Hepatic stellate cell (primary cell): ENCODE measurements at places on chromosomes 1 and 21.

DNA sequence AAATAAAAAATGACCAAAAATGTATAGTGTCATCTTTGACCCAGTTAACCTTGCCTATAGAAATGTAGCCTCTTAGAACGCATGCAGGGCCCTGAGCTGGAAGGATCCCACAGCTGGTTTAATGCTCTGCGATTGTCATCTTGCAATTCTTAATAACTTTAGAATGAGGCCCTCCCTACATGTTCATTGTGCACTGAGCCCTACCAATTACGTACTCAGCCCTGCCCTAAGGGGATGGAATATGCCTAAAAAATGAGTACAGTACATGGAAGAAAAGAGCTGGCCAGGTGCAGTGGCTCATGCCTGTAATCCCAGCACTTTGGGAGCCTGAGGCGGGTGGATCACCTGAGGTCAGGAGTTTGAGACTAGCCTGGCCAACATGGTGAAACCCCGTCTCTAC lies 57.8 kb upstream of the BCAR3 start:
- DNase-seq, result no peak

- no peak for DNase-seq
These were observed 17.2 kb downstream of the CDK18 start for GRCh38 chr1:205521686-205522085.

GRCh38 chr1:241627453-241628259 lies 12.5 kb downstream of the CHML start:
- DNase-seq, result peak; percentile 28

DNA sequence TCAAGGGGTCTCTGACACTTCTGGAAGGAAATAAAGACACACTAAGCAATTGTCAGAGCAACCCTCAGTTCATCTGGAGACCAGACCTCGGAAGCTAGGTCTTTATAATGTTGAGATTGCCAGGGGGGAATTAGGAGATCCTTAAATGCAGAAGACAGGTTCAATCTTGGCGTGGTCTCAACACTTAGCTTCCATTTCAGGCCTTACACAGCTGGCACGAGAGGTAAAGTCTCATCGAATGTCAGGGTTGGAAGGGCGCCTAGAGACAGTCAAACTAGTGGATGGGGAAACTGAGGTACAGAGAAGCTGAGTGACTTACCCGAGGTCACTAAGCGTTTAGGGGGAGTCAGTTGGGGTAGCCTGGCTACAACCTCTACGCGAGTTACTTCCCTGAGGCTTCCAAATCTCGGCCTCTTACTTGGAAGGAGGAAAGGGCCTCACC lies 562 bp upstream of the EPB41 start:
- DNase-seq, result no peak

DNA sequence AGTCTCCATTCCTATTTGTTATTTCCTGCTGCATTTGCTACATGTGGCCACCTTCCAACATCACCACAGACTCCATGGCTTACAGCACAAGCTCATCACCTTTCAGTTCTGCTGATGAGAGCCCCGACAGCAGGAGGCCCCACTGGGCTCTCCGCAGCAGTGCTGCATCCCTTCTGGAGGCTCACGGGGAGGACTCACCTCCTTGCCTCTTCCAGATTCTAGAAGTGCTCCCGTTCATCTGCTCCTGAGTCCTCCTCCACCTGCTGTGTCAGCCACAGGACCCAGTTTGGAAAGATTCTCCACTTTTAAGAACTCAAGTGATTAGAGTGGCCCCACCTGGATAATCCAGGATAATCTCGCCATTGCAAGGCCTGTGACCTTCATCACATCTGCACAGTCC lies 167.6 kb downstream of the PCBP3 start:
- DNase-seq, result no peak

DNA sequence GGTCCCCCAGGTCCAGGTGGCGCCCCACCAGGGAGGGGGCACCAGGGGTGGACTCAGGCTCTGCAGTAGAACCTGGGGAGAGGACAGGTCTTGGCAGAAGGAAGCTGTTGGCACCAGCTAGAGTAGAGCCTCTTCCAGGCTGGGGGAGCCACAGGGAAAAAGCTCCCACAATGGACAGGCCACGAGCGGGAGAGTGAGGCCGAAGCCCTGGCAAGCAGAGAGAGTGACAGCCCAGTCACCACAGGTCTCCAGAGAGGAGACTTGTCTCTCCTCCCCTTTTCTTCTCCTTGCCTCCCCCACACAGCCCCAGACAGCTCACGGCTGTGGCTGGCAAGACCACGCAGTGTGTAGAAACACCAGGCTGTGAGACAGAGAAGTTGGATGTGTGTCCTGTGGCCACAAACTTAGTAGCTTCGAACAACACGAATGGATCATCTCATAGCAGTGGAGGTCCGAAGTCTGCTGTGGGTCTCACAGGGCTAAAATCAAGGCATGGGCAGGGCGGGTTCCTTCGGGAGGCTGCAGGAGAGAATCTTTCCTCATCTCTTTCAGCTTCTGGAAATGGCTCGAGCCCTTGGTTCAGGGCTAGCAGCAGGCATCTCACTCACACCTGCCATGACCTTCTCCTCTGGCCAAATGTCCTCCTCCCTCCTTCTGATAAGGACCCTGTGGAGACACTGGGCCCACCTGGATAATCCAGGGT lies 3.3 kb downstream of the KRTAP12-4 start:
- DNase-seq, result no peak

DNA sequence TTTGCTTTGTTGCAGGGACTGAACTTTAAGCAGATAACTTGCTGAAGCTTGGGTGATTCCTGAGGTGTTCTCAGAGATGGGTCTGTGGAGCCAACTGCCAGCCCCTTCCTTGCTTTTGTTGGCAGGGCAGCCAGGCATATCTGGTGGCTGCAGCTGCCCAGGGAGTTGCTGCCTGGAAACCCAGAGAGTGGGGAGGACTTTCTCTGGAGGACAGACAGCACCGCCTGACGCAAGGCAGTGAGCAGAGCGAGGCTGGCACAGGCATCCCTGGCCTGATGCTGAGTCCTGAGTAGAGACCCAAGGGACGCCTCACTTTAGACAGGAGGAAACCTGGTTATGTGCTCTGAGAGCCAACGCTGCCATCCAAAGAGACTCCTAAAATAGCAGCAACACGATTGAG lies 9.8 kb upstream of the OLFML2B start:
- no peak for DNase-seq

- DNase-seq, result no peak
These were observed 17.5 kb downstream of the EYA3 start for GRCh38 chr1:28070725-28071593.

DNA sequence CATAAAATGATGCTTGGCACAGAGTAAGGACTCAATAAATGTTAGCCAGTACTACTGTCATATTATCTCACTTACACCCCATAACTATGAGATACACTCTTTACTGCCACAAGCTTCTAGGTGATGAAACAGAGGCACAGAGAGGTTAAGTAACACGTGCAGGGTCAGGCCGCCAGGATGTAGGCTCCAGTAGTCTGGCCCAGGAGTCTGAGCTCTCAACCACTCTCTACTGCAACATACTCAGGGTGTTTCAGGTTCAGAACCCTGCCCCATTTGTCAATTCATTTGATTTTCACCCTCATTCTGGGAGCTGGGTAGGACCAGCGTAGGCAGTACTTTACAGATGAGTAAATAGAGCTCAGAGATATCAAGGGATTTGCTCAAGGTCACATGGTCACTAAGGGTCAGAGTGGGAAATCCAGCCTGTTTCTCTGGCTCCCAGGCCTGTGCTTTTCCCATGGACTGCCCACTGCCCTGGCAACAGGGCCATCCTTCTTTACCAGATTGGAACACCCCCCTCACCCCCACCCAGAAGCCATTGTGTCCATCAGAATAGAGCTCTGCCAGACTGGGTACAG lies 21.2 kb downstream of the IQGAP3 start:
- DNase-seq, result no peak

DNA sequence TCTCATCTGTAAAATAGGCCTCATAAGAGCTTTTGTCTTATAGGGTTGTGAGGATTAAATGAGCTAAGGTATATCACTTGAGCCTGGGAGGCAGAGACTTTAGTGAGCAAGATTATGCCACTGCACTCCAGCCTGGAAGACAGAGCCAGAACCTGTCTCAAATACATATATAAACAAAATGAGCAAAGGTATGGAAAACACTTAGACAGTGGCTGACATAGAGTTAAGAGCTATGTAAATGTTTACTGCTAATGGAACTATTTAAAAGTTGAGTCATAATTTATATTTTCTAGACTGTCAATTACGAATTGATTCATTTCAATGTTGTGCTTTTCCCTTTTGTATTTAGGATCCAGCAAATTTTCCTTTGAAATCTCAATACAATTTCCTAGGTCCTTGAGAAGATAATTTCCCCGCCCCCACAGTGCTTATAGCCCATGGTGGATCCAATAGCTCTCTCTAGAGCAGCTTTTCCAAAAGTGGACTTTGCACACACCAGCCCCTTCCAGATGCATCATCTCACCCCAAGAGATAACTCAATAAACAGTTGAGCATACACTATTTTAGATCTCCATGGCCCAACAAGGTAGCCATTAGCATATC lies 21.8 kb upstream of the RUNX3 start:
- DNase-seq, result no peak

DNA sequence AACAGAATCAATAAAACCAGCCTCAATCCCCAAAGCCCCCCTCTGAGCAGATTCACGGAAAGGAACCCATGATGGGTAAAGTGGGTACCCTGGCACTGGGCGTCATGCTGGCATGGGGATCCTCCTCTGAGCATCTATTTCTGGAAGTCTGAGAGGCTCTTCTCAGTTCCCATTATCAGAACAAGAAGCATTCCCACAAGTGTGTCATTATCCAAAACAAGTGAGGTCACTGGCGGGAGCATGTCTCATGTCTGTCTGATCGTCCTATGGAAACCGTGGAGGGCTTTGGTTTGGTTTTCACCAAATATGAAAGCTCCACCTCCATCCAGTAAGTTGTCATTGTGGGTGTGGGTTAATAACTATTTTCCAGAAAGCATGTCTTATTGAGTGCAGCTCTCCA lies 70.7 kb downstream of the PGM1 start:
- no peak for DNase-seq

DNA sequence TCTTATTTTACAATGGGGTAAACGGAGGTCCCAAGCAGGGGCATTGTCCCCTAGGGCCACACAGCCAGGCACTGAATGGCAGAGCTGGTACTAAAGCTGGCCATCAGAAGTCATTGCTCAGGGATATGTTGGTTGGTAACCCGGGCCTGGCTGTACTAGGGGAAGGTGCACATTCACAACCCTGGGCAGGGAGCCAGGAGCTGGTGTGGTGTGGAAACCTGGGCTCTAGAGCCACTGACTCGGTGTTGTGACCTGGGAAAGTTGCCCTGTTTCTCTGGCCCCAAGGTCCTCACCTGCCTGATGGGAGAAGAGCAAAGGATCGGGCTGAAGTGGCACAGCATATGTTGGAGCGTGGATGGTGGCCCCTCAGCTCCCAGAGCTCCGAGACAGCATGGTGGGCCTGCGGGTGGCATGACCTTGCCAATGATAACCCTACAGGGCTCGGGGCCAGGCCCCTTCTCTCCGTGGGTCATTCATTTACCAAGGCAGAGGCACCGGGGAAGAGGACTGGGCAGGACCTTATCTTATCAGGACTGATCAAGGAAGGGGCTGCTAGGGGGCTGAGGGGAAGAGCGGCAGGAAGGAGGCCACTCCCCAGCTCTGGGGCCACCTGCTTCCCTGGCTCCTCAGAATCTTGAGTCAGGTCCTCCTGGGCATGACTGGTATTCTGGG lies 274.1 kb downstream of the TRABD2B start:
- no peak for DNase-seq

GRCh38 chr1:89951766-89952604 lies 42.9 kb upstream of the ZNF326 start:
- peak; percentile 51 for DNase-seq

GRCh38 chr1:245361065-245361464 lies 206.3 kb downstream of the KIF26B start:
- no peak for DNase-seq

- DNase-seq, result no peak
These were observed 51.4 kb downstream of the ZBTB18 start for GRCh38 chr1:244102468-244102867.

DNA sequence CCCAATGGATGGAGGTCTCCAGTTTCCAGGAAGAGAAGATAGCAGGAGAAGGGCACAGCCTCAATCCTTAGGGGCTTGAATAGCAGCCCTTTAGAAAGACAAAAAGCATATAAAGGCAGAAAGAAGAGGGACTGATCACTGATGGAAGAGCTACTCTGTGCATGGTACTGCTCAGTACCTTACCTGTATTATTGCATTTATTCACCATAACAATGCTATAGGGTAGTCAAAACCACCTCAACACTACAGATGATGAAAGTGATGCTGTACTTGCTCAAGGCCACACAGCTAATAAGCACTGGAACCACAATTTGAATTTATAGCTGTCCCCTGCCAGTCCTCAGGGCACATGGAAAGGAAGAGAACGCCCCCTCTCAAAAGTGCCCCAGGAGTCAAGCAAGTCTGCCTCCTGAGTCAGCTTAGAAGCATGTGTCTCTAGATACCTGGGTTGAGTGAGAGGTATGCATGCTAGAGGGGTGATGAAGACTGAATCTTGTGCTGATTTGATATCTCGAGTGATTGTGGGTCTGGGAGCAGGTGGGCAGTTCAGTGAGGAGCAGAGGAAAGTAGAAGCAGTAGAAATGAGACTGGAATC lies 13.6 kb downstream of the DDAH1 start:
- DNase-seq, result no peak

DNA sequence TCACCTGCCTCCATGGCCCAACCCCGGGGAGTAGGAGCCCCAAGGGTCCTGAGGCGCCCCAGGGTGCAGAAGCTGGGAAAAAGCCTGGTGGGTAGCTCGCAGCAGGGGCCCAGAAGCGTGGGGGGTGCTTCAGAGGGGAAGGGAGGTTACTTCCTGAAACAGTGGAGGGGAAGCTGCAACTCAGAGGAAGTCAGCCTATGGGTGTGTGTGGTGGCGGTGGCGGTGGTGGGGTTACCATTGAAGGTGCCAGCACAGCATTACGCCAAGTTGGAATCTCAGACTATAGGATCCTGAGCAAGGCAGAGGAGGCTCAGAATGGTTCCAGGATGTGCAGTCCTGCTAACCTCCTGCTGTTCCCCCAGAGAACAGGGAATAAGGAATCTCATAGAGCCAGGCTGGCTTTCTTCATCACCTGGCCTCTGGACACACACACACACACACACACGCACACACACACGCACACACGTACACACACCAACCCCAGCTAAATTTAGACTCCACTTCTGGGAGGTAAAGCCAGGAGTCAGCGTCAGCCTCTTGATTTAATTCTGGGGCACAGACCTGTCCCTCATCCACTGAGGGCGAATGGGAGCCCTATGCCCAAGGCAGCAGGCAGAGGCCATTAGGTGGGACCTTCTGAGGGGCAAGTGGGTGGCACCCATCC lies 1.3 kb downstream of the DENND4B start:
- DNase-seq, result peak; percentile 58

DNA sequence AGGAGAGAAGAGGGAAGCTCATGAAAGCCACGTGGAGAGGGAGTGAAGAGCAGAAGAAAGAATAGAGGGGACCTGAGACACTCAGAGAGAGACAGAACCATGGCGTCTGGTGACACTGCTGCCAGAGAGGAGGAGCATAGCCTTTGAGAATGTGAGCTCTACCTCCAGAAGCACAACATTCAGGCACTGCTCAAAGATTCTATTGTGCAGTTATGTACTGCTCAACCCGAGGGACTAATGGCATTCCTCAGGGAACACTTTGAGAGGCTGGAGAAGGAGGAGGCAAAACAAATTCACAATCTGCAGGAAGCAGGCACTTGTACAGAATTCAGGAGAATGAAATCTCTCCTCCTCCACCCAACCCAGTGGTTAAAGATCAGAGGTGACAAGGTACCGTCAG lies 45.1 kb downstream of the BTBD8 start:
- DNase-seq, result no peak
